Esophagus (tissue), 2 donors: ENCODE measurements at places on chromosomes 3 and 15. TPM values are rescaled to one million over a fixed set of nuclear protein-coding genes. Genes with fewer than 3 reads are reported as not detected.

The DNAJB8 gene
- not detected for polyA plus RNA-seq

The CCR8 gene
- polyA plus RNA-seq = not detected

The CADM2 gene
- 0.25 TPM for polyA plus RNA-seq

The GPR176 gene
- polyA plus RNA-seq = 0.22 TPM

The SLMAP gene
- polyA plus RNA-seq = 22.0 TPM

The GATM gene
- polyA plus RNA-seq = 12.5 TPM
